Uterus (tissue), 4 donors: ENCODE measurements at places on chromosomes 1 and 21. TPM values are rescaled to one million over a fixed set of nuclear protein-coding genes. Genes with fewer than 3 reads are reported as not detected.

Gene CYP4X1
- total RNA-seq = 0.59 TPM

Gene CD101
- 4.1 TPM for total RNA-seq

Gene SPRR2A
- not detected for total RNA-seq

Gene SETSIP
- not detected for total RNA-seq

Gene IFI6
- 64.4 TPM for total RNA-seq

Gene AADACL3
- not detected for total RNA-seq

Gene FAM177B
- not detected for total RNA-seq

Gene HCRTR1
- not detected for total RNA-seq

Gene STPG1
- 11.5 TPM for total RNA-seq

Gene PGLYRP3
- not detected for total RNA-seq

Gene CZIB
- 78.9 TPM for total RNA-seq

Gene NTRK1
- total RNA-seq = 19.2 TPM

DNA sequence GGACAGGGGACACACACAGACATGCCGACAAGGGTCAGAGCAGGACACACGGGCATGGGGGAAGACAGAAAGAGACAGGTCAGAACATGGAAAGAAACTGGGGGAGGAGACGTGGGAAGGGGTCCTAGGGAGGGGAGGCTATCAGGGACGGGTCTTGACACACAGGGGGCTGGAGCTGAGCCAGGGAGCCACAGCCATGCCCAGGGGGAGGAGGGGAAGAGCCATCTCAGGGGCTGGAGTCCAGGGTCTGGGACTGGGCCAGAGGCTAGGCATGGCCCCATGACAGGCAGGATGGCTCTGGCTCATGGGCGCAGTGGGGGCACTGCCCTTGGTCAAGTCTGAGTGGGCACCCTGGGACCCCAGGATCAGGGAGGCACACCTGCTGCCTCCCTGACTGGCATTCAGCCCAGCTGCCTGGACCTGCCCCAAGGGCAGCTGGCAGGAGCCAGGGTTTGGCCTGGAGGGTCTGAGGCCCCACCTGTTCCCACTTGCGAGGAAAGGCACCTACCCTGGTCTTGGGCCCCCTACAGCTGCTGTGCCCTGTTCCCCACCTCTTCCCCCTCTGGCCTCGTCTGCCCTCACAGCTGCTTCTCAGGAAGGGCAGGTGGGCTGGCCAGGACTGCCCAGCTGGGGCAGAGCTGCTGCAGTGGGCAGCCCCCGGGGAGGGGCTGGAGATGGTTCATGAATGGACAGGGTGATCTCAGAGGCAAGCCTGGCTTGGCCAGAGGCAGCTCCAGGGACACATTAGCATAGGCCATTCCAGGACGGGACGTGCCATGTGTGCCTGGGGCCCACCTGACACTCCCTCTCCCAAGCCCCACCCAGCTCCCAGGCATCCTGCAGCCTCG is 42.9 kb downstream of the HSPG2 start:
- DNase-seq = no peak

- DNase-seq = no peak
Measured at GRCh38 chr1:99544328-99544727, 101.6 kb upstream of the PALMD start.

DNA sequence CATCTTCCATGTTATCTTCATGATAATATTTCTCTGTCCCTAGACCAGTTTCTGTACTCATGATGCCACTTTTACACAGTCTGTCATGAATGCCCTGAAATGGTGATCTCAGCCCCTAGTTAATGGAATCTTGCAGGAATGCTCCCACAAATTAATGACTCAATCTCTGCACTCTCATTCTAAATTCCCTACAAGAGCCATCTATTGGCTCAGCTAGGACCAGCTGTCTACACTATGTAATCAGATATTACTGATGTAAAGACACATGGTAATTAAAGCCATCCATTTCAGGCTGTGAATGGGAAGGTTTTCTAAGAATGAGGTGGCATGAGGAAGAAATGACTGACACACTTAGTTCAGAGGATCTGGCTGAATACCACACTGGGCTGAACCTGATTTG is 199.1 kb upstream of the KCND3 start:
- no peak for DNase-seq

GRCh38 chr1:43058545-43059360 is 100.1 kb upstream of the SLC2A1 start:
- no peak for DNase-seq

GRCh38 chr1:159803956-159804689 is 2.0 kb downstream of the FCRL6 start:
- DNase-seq = no peak

- DNase-seq = no peak
Measured at GRCh38 chr1:94796266-94796665, 23.9 kb upstream of the SLC44A3 start.

- DNase-seq = no peak
Measured at GRCh38 chr1:235336903-235337302, 8.5 kb downstream of the GGPS1 start.

DNA sequence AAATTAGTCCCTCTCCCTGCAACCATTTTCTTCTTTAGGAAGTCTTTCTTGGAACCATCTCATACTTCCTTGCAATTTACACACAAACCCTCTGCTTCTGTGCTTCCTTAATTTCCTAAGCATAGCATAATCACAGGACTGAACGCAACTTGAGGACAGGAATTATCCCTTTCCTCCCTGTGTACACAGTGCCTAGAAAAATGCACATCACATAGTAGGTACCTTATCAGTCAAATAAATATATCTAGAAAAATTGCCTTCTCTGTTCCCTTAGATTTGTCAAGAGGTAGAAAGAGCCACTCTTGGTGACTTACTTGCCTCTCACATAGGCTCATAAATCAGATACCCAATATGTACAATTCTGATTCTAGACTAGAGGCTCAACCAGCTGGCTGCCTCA is 4.9 kb downstream of the ASPM start:
- DNase-seq = no peak
